Epithelial cell of esophagus (primary cell): ENCODE measurements at places on chromosomes 12 and 14.

DNA sequence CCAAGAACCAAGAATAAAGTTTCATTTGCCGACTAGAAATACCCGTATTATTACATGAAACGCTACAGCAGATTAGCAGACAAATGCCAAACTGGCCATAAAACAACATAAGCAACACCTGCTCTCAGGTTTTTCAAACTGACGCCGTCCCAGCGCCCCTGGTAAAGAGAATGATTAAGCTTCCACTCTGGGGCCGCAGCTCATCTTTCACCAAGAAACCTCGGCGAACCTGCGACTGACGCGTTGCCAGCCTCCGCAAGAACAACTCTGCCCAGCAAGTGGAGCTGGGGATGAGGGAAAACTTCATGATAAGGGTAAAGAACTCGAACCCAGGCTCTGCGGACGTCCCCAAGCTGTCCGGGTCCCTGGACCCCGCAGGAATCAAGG is 530 bp downstream of the ARL1 start:
- no peak for DNase-seq

- no peak for DNase-seq
These were observed 74.1 kb downstream of the SLC8A3 start for GRCh38 chr14:70114621-70115156.

- no peak for DNase-seq
These were observed 28.2 kb upstream of the KCNA1 start for GRCh38 chr12:4881266-4882064.

GRCh38 chr12:97276661-97277429 is 185.8 kb upstream of the RMST start:
- DNase-seq: no peak

GRCh38 chr12:87509237-87509820 is 519.9 kb downstream of the C12orf50 start:
- peak; percentile 86 for DNase-seq

GRCh38 chr12:62714774-62715721 is 219.9 kb downstream of the PPM1H start:
- DNase-seq: no peak

- no peak for DNase-seq
These were observed 252.4 kb downstream of the ITPR2 start for GRCh38 chr12:26580619-26581018.

DNA sequence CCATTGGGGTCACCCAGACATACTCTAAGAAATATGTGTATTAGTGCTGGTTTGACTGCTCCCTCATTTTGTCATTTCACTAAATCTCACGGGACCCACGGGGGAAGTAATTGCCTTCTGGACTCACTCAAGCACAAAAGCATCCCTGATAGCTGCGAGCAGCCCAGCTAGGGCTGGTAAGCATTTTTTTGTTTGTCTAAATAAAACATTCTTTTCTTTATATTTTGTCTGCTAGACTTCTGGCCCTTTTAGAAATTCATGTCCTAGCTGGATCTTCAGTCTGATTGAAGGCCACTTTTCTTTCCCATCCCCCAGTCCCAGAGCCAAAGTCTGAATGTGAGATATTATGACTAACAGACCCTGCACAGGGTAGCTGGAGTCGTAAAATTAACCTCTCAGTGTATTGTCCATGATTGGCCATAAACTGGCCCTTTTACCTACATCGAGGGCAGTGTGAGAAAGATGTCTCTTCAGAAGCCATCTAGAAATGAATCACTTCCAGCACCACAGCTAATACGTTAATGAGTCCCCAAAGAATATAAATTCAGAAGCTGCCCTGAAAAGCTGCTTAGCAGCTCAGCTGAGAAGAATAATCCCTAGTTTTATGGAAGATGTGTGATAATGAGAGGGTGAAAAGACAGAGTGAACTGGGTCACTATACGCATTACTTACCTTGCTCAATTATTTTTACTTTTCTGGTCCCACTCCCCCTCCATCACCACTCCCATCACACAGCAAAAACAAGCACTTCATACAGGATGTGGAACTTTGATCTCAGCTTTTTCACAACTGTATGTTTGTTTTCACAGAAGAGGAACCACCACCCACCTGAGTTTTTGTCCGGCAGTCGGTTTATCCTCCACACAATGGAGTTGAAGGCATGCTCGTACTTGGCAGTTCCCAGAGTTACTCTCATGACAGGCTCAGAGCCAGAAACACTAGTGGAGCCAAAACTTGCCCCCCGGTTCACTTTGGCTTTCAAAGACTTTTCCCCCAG is 55.6 kb upstream of the GTF2A1 start:
- no peak for DNase-seq

DNA sequence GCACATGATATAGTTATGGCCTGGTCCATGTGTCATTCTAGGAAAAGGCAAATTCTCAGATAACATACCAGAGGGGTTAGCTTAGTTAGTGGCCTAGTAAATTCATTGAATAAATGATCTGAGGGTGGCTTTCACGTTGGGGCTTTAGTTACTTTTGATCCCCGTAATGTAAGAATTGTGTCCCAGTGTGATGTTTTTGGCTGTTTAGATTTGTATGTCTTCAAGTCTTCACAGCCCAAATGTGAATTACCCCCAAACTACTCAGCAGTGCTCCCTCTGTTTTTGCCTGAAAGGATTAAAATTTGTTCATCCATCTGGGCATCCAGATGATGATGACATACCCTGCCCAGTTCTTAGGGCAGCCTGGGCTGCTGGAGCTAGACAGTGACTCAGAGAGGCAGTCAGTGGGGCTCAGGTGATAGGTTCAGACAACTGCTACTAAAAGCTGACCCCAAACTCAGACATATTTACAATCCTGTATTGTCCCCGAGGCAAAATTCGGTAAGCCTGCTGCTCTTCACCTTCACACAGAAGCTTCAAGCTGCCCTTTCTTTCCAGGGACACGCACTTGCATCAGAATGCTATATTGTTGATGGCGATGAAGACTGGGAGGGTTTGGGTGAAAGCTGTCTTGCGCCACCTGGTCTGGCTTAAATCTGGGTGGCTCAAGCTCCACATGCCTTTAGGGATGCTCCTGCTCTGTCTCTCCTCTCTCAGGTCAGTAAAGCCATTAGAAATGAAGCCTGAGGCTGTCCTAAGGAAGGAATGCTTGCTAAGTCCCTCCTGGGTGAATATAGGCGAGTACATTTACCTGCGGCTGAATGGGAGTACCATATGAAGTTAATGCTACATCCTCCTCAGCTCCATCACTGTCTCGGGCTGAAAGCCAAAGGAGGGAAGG is 10.3 kb downstream of the GPRC5D start:
- DNase-seq: peak; percentile 24

DNA sequence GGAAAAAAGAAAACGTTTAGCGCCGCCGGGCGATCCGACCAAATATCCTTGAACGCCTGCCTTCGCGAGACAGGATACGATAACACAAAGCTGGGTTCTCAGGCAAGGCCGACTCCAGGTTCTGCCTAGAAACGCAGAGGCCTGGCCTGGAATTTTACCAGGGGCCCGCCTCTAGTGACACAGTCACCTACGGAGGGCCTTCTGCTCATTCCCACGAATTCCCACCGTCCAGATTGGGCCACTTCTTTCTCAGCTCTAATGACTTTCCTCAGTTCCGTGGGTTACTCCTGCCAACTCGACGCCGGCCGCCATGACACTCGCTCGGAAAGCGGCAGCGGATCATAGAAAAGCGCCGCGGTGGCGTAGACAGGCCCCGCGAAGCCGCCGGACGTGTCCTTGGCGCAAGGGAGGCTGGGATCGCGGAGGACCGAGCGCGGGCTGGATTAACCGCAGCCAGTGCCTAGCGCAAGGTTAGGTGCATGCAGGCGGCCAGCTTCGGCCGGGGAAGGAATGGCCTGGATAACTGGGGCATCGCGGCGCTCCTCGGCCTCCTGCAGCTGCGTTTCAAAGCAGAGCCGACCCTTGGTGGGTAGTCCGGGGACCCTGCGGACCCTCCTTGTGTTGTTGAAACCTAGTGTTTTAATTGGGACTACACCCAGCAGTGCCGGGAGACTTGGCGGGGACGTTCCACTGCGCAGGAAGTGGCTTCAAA is at the start of gene TRIP11:
Gene TRIP11 (minus strand): TSS at position 341 of the 712 bp plus-strand sequence. CDS start 374 bp downstream, outside the sequence.
- DNase-seq: peak; percentile 95

DNA sequence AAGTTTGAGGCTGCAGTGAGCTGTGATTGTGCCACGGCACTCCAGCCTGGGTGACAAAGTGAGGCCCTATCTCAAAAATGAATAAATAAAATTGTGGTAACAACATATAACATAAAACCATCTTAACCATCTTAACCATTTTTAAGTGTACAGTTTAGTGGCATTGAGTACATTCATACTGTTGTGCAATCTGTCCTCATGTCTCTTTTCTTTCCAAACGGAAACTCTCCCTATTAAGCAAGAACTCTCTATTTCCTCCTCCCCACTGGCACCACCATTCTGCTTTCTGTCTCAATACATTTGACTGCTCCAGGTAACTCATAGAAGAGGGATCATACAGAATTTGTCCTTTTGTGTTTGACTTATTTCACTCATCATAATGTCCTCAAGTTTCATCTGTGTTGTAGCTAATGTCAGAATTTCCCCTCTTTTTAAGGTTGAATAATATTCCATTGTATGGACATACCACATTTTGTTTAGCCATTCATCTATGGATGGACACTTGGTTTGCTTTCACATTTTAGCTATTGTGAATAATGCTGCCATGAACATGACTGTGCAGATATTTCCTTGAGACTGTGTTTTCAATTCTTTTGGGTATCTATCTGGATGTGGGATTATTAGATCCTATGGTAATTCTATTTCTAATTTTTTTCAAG is 4.4 kb upstream of the MARK3 start:
- DNase-seq: peak; percentile 72

DNA sequence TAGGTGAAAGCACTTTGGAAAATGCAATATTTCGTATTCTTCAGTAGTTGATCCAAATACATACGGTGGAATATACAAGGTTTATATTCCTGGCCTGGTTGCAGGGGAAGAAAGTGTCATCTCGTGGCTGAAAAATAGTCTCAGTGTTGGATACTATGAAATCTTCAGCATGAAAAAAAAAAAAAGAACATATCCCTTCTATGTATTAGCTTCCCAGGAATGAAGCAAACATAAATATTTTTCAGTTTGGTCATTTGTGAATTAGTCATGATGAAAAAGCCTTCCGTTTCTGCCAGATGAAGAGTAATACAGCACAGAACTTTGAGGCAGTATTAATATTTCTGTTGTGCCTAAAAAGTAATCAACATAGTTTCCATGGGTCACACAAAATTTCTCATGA is 36.7 kb downstream of the FLRT2 start:
- DNase-seq: peak; percentile 81

DNA sequence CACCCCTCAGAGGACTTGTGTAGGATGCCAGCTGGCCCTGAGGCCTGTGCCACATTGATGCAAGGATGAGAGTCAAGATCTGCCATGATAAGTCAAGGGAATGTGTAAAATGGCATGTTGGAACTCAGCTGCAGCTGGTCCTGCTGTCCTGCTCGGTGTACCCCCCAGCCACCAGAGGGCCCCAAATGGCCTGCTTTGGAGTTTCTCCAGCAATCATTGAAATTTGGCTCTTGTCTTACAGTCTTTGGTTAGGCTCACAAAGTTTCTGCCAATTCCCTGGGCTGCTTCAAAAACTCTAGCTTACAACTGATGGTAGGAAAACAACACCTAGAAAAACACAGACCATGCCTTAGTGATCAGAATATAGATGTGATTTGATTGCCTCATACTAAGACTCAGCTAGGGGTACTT is 76.8 kb downstream of the HSD17B6 start:
- DNase-seq: peak; percentile 69

- peak; percentile 87 for DNase-seq
These were observed 54.5 kb downstream of the CRACR2A start for GRCh38 chr12:3698218-3698974.

DNA sequence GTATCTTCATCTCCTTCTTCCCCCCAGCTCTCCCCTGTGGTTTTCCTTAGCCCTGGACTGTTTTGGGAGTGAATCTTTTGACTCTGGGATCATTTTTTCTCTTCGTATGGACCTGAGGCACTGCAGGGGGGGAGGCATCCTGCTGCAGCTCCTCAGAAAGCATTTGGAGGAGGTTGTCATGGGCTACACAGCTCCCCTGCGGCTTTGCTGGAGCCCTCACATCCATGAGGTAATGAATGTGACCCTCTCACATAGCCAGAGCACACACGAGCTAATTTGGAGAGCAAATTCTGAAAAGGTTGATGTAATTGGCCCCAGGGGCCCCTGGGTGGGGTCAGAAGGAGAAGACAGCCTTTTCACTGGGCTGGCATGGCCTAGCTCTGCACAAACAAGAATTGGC is 110.9 kb downstream of the PAH start:
- DNase-seq: no peak

DNA sequence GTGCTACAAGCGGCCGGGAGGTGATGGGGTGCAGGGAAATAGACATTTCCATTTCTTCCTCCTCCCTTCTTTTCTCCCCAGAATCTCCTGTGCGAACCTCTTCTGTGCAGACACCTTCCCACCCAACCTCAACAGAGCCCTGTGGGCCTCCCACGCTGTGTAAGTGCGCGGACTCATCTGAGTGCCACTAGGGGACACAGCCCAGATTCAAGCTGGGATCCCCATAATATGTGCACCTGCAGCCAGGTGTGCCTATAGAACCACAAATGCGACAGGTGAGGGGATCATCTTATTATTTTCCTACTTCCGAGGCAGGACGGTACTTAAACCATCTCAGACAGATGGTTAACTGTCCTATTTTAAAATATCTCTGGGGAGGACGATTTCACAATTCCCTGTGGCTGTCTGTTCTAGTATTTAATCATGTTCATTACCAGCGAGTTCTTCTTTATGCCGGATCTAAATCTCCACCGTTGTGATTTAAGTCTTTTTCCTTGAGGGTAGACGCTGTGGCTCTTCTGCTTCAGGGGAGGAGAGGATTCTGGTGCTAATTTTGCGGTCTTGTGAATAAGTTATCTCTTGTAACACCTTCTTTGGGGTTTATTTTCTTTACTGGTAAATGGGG is 17.2 kb upstream of the CACNA1C start:
- DNase-seq: no peak

DNA sequence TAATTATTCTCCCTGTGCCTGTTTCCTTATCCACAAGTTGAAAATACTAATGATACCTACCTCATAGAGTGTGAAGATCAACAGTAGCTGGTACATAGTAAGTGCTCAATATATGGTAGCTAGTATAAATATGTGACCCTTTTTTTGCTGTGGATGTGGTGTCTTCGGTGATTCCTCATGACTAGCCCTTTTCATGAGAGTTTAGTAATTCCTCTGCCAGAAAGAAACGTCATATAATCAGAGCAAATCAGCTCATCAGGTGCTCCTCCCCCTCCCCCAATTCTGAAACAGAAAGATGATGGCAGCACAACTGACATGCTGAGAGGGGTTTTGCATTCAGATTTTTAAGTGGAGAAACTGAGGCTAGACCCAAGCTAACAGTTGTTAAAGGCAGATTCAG is 210.8 kb downstream of the SLC41A2 start:
- DNase-seq: no peak

DNA sequence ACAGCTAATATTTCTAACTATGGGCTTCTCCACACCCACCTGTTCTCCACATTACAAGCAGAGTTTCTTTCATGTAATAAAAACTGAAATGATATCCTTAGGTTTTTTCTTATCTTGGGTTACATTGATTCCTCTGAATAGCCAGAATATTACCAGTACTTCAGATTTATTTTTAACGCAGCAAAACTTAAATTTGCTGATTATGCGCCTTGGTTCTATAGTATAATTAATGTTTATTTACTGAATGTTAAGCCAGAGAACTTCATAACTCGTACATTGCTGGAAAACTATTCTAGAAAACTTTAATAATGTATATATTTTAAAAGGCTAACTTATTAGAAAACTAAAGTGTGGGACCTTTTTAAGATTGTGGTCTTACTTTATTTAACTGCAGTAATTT is 577.2 kb downstream of the PRKD1 start:
- DNase-seq: no peak
